ENCODE measurements at places on chromosomes 5 and 9.

DNA sequence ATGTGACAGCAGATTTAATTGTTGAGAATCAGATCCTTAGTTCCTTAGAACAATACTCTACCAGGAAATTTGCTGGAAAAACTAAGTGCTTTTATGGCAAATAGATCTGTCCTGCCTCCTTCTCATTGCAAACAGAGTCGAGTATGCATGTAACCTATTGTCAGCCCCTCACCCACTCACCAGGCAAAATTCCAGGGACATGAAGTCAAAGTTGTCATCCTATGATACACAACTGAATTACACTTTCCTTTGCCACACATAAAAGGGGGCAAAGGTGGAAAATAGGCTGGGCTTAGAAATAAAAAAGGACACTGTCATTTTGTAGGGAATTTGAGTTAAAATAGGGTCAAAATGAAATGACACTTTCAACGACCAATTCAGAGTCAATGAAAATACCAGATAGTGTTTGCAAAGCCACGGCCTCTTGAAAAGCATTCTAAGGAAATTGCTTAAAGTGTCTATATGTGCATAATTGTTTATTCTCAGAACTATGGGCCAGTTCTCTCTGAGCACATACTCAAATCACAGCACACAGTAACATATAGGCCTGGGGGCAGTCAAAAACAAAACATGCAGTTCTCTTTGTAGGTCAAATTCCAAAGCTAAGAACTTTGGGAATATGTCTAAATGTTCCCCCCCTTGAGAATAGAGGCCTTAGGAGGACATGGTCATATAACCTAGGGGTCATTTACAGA is 452.8 kb downstream of the NFIB start:
- DNase-seq = no peak

DNA sequence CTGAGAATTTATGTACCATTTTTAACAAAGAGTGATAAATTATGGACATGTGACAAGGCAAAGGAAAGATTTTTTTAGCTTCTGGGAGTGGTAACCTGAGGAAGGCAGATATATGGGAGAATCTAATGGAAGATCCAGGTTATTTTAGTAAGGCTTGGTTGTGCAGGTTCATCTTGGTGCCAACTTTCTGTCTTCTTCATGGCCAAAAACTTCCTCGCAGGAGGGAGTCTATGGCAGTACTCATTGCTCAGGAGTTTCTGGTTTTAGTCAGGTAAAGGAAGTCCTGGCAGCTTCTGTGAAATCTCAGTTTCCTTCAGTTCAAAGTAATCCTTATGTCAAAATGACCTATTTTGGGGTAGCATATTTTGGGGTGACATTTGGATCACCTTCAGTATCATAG is 248.3 kb upstream of the KCNN2 start:
- no peak for DNase-seq

DNA sequence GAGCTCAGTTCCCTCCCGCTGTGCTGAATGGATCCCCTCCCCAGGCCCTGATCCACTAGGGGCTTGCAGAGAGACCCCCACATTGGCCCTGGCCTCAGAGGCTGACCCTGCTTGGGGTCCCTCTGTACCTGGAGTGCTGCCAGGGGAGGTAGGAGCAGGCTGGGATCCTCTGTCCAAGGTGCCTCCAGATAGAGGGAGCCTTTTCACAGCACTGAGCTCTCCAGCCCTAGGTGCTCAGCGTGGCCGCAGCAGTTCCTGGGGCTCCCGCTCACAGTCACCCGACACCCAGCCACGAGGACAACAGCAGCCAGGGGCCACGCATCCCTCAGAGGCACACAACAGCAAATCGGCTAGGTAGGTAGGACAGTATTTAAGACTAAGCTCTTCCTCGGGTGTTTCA is 62.2 kb upstream of the IRX2 start:
- no peak for DNase-seq

DNA sequence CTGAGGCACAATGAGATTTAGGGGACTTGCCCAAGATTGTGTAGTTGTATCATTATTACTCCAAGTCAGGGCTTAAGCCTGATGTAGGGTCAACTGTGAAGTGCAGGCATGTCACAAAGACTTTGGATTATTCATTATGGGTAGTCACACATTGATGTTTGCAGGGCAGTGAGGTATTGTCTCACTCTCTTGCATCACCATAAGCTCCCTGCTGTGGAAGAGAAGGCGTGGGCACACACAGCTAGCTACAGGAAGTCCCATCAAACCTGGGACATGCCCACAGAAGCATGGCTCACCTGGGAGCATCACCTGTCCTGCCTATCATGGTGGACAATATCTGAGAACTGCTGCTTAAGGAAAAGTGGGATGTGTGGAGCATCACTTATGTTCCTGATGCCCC is 42.1 kb downstream of the TMOD1 start:
- no peak for DNase-seq

- no peak for DNase-seq
Observed at GRCh38 chr9:16484744-16485143, 385.7 kb downstream of the BNC2 start.

- no peak for DNase-seq
Observed at GRCh38 chr9:138060881-138061280, 183.3 kb downstream of the CACNA1B start.

DNA sequence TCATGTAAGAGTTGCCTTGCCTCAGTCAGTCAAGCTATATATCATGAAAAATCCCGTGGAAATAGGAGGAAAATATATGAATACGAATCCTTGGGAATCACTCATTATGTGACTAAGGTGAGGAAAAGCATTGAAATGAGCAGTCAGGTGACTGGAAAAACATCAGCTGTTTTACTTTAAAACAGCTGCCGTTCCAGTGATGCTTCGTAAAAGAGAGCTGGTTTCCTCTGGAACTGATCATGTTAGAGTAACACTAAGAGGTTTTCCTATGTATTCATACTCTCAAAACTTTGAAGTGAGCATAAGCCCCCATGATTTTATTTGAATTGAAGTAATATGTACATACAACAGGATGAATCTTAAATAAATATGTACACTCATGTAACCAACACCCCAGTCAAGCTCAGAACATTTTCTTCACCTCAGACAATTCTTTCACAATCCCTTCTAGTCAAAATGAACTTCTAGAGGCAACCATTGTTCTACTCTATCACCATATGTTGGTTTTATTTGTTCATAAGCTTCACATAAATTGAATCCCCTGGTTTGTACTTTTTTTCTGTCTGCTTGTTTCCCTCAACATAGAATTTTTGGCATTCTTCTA is 107.7 kb downstream of the SLC25A46 start:
- DNase-seq = no peak

- no peak for DNase-seq
Observed at GRCh38 chr5:172458976-172459782, 4.9 kb upstream of the SH3PXD2B start.

GRCh38 chr9:10000669-10001068 is 612.1 kb downstream of the PTPRD start:
- DNase-seq = no peak

DNA sequence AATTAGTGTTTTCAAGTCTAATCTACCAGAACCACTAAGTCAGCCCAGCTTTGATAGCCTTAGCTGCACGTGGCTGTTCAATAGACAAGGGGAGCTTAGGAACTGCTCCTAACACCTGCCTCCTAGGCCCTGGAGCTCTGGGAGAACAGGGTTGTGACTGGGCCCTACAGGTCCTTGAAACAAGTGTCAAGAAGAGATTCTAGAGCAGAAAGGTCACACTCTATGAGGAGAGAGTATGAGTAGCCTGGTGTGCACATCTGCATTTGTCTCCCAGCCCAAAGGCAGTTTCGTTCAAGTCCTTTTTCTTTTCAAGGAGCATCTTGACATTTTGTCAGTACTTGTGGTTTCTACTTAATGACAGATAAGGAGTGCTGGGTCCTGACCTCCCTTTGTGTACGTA is 206.1 kb downstream of the PRELID2 start:
- DNase-seq = no peak

DNA sequence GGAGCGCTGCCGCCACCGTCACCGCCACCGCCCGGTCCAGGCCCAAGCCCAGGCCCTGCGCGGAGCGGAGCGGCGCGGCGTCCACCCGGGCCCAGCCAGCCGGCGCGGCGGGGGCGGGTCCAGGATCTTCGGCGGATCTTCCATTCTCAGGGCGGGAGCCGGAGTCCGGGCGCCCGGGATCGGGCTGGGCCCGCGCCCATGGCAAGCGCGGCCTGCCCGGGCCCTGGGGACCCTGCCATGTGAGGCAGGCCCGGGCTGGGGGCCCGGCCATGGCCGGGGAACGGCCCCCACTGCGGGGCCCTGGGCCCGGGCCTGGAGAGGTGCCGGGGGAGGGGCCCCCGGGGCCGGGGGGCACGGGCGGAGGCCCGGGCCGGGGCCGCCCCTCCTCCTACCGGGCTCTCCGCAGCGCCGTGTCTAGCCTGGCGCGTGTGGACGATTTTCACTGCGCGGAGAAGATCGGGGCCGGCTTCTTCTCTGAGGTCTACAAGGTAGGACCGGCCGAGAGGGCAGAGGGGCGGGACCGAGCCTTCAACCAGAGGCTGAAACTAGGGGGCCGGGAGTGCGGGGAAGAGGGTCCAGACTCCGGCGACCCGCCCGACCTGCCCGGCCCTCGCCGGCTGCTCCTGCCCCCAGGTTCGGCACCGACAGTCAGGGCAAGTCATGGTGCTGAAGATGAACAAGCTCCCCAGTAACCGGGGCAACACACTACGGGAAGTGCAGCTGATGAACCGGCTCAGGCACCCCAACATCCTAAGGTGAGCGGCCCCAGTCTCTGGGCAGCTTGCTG is 482 bp downstream of the TESK1 start:
- DNase-seq = no peak

- no peak for DNase-seq
Observed at GRCh38 chr5:42689391-42689790, 67.2 kb upstream of the CCDC152 start.

DNA sequence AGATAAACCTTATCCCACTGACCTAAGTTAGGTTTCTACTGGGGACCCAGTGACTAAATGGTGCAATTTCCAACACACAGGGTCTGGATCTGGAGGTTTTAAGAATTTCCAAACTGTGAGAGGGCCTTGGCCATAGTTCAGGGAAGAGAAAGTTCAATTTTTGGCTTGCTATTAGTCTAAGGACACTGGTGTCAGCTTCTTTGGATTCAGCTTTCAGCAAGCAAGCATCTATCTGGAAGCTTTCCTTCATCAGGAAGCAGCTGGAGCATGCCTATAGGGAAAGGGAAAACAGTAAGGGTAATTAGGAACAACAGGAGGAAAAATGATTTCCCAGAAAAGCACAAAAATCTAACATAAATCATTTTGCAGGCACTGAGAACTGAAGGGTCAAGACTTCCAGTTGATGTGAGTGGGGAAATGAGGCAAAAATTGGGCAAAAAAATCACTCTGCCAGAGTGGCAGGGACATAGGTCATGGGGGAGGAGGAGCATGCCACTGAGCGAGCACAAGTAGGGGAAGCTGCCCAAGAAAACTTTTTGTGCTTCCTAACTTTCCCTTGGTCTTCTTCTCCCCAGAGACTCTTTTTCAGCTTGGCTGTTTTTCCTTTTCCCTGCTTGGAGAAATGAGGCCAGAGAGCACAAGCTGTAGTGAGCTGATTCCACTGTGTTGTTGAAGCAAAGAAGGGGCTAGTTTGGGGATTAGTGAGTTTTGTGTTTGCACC is 299.6 kb downstream of the FGF10 start:
- no peak for DNase-seq

DNA sequence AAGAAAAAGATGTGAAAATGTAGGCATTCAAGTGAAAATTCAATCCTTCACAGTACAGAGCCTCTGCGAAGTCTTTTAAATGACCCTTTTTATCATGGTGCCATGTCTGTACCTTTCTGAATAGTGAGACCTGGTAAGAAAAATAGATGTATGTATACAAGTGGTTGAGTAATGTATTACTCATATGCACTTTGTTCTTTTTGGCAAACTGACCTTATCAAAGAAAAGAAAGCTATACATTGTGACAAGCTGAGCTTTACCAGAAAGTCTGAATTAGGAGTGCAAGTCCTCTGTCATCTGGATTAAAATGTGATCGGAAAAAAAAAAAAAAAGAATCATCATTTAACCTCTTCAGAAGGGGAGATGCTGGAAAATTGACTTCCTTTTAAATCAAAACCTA is 356.4 kb upstream of the CCNH start:
- DNase-seq = no peak

GRCh38 chr5:93452255-93452654 is 128.8 kb downstream of the NR2F1-AS1 start:
- DNase-seq = no peak

- DNase-seq = no peak
Observed at GRCh38 chr5:116145416-116145815, 60.6 kb downstream of the COMMD10 start.

GRCh38 chr5:98464737-98465330 is 308.6 kb upstream of the RGMB start:
- DNase-seq = no peak

DNA sequence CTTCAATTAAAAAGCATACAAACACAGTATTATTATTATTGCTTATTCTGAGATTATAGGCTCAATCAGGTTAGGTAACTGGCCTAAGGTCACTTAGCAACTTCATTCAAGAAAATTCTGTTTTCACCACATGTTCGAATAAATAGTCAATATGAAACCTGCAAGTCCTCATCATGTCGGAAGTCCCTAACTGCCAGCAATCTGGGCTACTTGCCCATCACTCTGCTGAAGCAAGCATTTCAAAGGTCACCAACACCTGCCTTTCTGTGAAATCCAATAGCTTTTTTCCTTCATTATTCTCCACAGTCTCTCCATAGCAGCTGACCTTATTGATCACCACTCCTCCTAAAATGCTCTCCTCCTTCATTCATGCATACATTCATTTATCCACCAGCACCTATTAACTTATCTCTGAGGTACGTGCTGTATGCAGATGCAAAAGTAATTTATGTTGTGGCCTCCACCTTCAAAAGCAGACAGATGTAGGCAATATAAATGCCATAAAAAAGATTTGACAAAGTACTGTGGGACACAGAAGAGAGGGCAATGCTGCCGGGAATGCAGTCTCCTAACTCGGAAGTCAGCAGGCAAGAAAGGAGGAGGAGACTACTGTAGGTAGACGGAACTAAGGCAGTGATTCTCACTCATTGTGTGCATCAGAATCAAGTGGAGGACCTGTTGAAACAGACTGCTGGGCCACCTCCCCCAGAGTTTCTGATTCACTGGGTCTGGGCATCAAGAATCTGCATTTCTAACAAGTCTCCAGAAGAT is 310.9 kb downstream of the BNC2 start:
- no peak for DNase-seq

DNA sequence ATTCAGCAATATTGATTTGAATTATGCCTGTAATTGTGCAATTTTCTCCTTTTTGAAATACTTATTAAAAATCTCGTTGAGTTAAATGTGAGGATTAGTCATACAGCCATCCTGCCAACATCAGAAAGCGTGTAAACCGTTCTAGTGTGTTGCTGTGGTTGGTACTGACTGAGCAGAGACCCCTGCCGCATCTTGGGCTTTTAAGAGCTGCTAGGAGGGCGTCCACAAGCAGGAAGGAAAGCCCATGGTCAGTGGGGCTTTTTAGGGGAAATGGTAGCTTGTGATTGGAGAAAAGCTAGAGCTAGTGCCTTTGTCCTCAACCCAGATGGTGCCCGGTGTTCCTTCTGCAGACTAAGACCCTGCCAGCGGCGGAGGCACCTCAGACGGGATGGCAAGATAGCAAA is 1.3 kb downstream of the SDHA start:
- DNase-seq = peak; percentile 2
